AG08396 (cell line): ENCODE measurements at places on chromosomes 1 and 21.

DNA sequence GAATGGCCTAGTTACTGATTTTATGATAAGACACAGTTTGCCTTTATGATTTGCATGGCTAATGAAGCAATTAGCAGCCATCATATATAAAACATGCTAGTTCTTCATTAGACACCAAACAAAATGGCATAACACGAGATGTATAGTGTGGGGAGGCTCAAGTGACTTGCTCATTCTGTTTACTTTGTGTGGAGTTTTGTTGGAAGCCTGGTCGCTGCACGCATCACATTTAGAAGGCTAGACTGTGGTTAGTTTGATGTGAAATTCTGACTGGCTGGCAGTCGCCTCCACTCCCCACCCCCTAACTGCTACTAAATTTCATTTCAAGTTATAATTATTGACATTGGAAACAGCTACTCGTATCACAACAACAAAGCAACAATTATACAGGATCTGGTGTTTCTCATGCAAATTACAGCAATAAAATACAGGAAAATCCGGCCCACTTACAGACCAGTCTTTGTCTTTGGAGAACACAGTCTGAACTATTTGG, 356.1 kb downstream of the LMO4 start:
- DNase-seq = peak; percentile 15

DNA sequence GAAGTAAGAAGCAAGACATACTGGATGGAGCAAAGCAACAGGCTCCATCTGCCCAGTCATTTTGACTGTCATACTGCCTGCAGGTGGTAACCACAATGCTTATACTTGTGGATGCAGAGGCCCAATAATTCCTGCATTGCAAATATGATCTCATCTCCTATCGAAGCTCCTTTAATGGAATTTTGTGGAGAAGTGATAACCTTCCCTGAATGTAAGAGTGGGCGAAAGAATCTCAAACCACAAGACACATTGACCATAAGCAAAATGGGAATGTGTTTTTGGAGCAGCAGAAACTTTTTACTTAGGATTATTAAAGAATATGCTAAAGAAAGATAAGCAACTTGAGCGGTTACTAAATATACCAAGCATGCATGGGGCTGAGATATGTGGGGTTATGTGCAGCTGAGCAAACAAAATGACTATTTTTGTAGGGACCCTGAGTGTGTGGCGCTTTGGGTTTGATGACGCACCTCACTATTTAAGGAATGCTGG, 77.4 kb upstream of the BACH1 start:
- no peak for DNase-seq

DNA sequence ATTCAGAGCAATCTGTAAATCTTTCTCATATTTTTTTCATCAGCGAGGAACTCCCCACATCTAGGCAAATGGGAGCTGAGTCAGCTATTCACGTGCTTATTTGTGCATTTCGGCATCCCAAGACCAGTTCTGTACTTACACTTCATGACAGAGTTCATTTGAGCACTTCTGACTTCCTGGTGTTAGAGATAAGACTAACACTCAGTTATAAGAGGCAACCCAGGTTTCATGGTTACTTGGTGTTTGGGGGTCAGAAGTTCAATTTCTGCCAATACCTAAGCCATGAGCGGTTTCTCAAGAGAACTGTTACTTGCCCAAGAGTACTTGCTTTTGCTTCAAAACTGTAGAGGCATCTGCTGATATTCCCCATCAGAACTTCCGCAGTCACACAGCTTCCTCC, 24.1 kb upstream of the DESI2 start:
- DNase-seq = no peak

- no peak for DNase-seq
Observed at GRCh38 chr1:18630511-18631495, at the start of gene PAX7. PAX7 (plus strand) TSS chr1:18630846; CDS start chr1:18631604, 758 bp downstream.

GRCh38 chr1:226454349-226454748, 46.5 kb upstream of the PARP1 start:
- DNase-seq = no peak

DNA sequence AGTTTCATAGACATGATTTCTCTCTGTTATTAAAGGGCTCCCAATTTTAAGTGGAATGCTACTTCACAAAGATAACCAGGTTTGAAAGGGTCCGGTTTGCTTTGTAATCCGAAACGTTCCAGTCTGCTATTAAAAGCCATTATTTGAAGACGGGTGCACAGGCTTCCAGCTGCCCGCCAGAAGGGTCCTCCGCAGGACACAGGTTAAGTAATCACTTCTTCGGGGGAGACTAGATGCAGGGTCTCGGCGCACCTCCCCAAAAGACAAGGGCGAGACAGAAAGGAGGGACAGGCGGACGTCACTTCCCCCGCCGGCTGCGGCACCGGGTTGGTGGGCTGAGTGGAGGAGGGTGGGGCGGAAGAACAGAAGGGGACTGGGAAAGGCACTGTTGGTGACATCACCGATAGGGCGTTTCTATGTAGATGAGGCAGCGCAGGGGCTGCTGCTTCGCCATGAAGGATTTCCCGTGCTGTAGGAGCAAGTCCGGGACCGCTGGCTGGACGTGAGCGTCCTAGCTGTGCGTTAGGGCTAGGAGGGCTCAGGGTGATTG, 8.9 kb downstream of the RNU1-2 start:
- DNase-seq = peak; percentile 88

DNA sequence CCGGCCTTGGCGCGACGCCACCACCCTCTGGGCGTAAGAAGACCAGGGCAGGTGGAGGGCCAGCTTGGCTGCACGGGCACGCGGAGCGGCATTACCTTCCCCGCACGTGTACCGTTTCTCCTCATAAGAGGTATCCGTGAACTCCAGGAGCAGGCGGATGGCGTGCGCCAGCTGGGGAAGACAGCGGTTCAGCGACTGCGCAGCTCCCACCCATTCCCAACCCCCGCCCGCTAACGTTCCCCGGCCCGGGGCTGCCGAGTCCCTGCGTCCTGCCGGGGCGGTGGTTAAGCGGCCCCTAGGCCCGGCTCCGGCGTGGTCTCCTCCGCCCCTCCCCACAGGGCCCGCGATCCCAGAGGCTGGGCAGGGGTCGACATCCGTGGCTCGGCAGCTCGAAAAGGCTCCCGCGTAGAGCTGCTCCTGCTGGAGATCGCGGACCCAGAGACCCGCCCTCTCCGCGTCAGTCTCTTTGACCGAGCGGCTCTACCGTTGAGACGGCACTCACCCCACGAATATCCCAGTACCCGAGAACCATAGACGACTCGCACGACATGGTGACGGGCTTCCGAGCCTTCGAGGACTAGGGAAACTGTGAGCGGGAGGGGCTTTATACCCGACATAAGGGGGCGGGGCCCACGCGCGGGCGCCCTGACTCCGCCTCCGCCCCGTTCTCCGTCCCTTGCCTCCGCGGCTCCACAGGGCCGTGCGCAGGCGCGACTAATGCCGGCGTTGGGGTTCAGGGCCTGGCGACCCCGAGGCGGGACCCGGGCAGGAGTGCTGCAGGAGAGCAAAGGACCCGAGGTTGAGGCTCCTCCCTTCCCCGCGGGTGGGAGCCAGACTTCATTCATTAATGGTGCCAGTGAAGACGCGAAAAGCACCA, 862 bp downstream of the GSTM3 start:
- peak; percentile 96 for DNase-seq

DNA sequence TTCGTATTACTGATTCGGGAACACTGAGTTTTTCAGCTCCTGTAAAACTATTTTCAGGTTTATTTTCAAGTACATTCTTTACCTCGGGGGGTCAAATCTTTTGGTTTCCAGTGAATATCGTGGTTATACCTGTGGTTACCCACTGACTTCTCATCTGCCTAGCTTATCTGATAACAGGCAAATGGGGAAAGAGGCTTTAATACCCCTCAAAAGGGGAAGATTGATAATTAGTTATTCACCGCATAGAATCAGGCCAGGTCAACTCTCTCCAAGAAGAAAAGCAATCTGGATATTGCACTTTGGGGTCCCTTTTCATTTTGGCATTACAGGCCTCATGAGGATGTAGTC, 23.0 kb downstream of the RUNX1 start:
- DNase-seq = no peak

GRCh38 chr21:30962013-30962412, 76.3 kb downstream of the KRTAP19-8 start:
- DNase-seq = no peak

GRCh38 chr1:94620345-94621031, 78.9 kb upstream of the F3 start:
- no peak for DNase-seq

DNA sequence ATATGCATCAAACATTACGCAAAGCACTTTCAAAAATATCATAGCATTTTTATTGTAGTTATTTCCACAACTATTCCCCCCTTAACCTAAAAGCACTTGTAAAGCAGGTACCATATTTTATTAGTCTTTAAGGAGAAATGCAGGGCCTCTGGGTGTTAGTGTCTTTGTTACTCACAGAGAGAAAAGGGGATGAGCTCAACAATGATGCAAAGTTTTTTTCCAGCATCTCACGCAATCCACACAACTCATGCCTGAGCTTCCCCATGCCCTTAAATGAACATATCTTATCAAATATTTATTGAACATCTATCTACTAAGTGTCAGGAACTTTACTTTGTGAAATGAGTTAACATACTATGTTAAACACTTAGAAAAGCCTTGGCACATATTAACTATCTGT, 50.6 kb downstream of the BEND5 start:
- DNase-seq = no peak

DNA sequence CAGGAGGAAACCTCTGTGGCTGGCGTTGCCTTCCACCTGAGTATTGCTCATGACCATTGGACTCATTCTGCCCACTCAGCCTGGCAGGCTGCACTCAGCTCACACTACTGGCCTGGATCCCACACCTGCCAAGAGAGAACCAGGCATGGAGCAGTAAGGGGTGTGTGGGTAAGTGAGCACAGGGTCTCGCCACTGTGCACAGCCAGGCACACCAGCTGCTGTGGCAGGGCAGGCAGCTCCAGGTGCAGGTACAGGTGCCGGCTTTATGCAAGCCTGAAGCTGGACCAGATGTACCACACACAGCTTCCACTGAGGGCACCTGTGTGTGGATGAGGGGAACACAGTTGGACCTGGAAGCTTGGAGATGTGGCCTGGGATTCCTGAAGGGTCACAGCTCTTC, 295.2 kb upstream of the SNX7 start:
- DNase-seq = no peak

- no peak for DNase-seq
Observed at GRCh38 chr1:166974647-166975345, 544 bp downstream of the ILDR2 start.

GRCh38 chr1:150545486-150546032, 3.6 kb upstream of the ADAMTSL4 start:
- DNase-seq = no peak

DNA sequence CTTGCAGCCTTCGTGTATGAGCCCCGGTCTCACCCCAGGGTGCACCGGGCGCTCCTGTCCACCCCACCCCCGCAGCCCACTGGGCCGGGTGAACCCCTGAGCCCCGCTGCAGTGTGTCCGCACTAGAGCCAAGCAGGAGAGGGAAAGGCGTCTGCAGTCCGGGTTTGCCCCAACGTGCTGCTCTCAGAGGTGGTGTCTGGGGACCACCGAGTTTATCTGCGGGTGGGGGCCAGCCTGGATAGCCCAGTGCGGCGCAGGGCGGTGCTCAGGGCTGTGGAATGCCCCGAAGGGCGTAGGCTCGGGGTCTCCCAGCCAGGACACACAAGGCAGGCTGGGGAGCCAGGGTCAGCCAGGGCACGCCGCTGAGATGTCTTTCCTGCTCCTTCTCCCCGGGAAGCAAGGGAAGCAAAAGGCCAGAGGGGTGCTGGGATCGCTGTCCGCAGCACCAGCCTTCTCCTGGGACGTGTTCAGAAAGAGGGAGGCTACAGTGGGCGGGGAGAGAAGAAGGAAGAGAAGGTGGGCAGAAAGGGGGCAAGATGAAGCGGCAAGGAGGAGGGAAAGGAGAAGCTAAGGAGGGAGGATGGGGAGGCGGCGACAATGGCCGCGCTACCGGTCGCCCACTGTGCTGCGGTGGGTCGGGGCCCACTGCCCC, 56.6 kb downstream of the MAB21L3 start:
- peak; percentile 57 for DNase-seq

DNA sequence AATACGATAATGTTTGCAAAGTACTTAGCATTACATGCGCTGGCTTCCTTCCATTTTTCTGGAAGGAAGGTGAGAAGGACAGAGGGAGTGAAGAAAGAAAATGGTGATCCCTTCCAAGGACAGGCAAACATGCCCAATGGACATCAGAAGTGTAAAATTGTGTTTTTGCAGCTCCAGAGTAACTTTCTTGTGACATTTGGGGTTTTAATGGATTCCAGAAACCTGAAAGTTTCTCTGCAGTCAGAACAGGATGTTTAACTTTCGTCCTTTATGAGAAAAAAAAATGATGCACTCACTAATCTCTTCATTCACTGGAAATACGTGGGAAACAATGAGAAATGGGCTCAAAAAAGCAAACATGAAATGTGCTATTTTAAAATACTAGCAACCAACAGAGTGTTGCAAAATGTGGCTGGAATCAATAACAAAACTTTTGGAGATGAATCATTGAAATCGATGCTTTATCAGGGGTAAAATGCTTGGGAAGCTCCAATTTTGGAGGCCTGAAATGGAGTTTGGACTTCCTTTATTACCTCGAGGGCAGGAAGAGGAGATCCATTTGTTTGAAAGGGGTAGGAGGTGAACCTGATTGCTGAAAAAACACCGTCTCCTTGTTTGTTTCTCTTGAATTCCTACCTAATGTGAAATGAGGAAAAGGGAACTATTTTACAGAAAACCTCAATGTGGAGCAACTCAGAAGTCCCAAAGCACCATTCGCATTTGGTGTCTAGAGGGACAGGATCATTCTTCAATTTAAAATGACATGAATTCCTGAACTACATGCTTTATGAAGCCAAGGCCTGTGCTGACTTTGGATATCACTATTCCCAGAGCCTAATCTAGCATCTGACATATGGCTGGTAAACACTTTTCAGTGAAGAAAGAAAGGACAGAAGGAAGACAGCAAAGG, 129.5 kb downstream of the TRABD2B start:
- DNase-seq = no peak
